NCI-H524 (cell line): ENCODE measurements at places on chromosomes 16 and 17.

- DNase-seq: no peak
Observed at GRCh38 chr16:88170528-88170991, 212.2 kb upstream of the ZNF469 start.

DNA sequence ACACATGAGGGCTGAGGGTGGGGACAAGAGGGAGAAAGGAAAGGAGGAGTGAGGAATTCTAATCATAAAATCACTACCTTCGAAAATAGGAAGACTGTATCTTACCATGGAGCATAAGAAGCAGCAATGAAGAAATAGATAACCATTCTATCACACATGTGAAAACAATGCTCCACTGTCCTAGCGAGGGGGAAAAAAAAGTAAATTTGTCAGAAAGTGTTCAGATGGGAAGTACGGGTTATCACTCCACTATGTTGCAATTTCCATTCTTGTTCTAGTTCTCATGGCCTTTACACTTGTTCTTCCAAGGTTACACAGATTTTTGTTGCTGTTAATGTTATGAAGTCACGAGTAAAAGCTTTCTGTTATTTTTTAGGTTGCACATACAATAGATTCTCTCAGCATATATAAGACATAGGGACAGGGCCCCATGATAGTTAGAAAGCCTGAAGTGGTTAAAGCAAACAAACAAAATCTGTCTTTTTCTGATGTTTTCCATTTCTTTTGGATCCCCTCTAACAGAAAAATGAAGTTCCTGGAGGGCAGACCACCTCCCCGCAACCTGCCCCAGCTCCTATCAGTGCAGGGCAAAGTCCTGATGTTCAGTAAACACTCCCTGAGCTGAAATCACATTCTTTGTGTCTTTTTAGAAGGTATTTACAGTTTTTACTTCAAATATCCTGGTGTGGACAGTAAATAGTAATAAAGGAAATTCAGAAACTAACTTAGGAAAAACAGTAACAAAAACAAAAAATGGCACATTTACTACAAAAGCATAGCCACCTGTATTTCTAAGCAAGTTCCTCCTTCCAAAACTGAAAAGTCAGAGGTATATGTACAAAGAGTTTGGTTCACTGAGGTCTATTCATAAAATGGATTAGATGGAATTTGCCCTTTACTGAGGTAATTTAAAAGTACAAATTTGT lies 13.7 kb downstream of the MMD start:
- no peak for DNase-seq

DNA sequence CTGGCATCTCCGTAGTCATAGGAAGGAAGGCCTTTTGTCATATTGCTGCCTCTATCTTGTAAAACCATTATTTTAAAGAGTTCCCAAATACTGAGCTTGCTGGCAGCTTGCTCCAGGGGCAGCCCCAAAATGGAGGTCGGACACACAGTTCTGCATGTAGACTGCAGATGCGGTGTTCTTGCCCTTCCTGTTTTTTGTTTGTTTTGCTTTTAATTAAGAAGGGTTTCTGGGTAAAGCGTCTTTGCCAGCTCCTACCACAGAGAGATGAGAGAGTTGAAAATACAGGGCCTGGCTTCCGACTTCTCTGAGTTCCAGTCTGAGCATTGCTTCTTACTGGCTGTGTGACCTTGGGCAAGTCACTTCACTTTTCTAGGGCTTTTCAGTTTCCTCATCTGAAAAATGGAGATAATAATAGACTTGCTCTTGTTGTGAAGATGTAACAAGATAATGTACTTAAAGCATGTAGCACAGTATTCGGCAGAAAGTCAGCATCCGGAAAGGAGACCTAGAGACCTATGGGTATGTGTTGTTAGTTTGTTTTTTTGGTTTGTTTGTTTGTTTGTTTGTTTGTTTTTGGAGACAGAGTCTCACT lies 67.8 kb upstream of the GSE1 start:
- no peak for DNase-seq

DNA sequence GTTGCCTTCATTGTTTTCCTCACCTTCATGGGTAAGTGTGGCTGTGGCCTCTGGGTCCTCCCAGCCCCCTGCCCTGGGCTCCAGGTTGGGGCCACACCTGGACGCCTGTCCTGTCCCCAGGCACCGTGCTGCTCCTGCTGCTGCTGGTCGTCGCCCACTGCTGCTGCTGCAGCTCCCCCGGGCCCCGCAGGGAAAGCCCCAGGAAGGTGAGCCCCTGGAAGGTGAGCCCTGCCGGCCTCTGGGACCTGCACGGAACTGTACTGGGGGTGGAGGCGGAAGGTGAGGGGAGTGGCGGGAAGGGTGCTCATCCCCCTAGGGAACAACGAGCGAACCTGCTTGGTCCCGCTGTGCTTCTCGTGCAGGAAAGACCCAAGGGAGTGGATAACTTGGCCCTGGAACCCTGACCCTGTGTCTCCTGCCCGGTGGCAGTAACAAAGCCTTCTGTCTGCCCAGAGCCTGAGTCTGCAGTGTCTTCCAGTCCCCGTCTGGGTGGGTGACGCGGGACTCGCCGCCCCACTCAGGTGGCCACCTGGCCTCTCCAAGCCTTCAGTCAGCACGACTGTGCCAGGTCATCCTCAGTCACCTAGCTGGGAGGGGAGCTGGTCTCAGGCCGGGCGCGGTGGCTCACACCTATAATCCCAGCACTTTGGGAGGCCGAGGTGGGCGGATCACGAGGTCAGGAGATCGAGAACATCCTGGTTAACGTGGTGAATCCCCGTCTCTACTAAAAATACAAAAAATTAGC lies 831 bp downstream of the SMIM22 start:
- DNase-seq: no peak

DNA sequence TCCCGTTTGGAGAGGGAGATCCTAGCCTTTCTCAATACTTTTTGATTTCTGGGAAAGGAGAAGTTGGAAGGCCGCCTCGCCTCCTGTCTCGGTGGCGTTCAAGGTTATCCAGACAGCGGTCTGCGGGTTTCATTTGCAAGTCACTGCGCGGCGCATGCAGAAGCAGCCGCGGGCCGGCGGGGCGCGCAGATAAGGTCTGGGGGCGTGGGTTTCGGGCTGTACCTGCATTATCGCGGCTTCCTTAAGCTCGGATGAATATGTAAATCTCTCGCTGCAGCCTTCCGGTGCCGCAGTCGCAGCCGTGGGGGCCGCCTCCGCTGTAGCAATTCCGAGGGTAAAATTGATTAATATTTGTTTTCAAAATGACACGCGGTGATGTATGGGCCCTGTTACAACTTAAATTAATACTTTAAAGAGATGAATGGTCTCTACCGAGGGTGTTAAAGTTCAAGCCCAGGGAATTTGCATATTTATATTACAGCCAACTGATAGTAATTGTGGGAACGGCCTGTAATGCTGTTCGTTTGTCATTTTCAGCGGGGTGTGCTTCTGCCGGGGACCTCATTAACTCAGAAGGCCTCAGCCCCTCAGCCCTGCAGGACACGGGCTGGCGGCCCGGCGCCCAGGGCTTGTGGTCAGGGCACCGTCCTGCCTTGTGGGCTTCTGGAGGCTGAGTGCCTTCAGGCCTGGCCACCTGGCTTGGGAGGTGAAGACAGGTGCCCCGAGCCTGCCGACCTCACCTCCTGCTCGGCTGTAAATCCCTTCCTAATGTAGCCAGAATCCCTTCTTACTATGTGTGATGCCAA lies 99.4 kb downstream of the CYLD start:
- peak; percentile 38 for DNase-seq

GRCh38 chr17:72735048-72735447 lies 357.4 kb downstream of the SLC39A11 start:
- DNase-seq: no peak

- DNase-seq: no peak
Observed at GRCh38 chr16:25034911-25035310, 19.7 kb upstream of the ARHGAP17 start.

GRCh38 chr16:88320947-88321634 lies 61.7 kb upstream of the ZNF469 start:
- DNase-seq: peak; percentile 34

DNA sequence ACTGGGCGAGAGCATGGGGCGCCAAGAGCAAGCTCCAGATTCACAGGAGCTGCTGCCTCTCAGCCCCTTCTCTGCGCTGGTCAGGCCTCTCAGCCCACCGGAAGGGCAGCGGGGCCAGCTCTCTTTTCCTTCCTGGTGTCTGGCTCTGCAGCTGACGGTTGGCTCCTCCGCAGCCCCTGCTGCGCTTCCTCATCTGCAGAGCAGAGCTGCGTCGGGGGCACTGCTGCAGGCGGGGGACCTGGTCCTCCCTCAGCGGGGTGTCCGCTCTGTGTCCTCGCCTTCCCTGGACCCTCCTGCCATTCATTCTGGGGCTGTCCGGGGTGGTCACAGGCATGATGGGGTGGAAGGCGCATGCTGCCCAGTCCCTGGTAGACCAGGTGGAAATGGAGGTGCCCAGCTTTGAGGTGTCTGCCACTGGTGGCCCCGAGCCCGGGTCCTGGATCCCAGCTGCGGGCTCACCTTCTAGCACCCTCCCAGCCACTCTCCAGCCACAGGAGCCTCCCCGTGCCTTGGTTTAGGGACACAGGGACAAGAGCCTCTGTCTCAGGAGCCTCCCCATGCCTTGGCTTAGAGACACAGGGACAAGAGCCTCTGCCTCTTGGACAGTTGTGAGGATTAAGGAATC lies 84.8 kb downstream of the IRF8 start:
- DNase-seq: no peak

- DNase-seq: no peak
Observed at GRCh38 chr17:60887614-60888028, 210.0 kb downstream of the BCAS3 start.

DNA sequence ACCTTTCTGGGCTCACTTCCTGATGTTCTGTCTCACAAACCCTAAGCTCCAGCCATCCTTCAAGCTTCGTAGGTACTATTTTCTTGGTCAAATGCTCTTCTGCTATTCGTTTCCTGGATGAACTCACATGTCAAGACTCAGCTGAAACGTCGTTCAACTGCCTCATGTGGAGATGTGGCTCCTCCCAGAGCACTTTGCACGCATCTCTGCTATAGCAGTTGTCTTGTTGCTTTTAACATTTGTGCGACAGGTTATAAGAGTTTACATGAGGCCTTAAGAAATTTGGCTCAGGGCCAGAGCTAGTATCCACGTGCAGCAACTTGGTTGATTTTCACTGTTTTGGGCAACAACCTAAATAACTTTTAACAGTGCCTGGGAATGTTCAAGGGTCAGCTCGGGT lies 2.8 kb upstream of the KRT40 start:
- no peak for DNase-seq

GRCh38 chr17:69086641-69087040 lies 25.9 kb upstream of the ABCA9 start:
- no peak for DNase-seq

DNA sequence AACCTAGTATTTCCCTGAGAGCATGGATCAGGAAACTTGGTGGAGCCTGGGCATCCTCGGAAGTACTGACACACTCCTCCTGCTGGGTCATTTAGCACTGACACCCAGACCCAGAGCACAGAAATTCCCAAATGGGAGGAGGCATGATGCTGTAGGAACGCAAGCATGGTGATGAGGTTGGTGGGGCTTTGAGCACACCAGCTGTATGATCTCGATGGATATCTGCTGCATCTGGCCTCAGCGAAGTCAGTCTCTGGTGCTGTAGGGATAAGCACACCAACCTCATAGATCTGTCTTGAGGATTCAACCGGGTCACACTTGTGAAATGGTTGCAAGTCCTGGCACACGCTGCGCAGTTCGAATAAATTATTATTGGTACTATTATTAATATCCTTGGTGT lies 52.5 kb downstream of the SHISA6 start:
- no peak for DNase-seq

DNA sequence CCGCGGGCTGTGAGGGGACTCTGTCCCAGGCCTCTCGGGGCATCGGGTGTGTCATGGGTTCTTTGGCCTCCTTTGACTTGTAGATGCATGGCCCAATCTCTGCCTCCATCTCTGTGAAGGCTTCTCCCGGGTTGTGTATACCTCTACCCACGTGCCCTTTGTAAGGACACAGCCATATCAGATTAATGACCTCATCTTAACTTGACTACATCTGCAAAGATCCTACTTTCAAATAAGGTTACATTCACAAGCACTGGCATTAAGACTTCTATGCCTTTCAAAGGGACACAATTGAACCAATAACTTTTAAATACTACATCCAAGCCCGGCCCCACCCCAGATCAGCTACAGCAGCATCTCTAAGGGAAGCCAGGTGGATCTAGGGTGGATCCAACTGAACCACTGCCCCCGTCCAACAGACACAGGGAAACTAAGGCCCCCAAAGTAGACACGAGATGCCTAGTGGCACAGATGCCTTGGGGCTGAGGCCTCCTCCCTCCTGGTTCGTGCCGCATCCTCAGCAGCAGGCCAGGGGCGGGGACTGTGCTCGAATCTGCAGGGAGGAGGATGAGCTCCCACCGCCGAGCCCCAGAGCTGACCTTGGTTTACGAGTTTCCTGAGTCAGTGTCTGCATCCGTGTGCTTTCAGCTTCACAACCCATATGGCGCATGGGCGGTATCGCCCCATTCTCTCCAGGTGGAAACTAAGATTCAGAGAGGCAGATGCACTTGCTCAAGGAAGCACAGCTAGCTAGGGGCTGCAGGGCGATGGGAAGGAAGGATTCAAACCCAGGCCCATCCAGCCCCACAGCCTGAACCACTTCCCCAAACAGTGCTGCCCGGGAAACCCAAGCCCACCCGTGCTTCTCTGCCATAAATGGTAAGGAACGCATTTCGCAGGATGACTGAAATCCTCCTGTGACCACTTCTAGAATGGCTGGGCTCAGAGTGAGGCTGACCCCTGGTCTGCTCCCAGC lies 353.3 kb downstream of the C16orf95 start:
- no peak for DNase-seq

DNA sequence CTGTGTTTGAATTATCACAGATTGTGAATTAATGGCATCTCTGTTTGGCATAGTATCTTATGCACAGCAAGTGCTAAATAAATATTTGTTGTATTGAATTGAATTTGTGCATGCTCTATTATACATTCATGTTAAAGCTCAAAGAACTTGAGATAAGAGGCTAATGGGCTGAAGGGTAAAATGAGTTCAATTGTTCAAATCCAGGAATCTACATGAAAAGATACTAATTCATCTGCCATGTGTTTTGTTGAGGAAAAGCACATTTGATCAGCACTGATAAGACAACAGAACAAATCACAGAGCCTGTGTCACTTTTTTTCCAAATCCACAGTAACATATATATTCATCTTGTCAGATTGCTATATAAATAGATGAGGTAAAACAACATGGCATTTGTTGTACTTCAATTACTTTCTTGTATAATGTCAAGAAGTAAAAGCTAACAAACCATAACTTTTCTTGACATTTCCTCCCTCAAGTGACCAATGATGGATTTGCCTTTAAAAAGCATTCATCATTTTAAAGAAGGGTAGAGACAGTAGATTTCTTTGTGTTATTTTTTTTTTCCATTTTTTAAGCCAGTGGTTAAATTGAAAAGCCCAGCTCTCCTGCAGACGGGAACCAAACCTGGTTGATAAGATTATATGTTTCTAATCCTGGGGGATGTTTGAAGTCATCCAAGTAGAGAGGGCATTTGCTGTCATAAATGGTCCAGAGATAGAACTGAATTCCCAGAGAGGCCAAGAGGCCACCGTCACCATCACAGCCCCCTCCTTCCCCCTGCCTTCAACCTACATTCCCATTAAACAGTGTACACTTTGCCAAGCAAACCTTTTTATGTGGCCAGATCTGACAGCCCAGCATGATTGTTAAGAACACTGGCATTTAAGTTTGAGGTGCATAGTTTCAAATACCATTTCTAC lies 123.0 kb downstream of the CHD9NB start:
- no peak for DNase-seq

GRCh38 chr17:78839762-78840529 lies 668 bp downstream of the USP36 start:
- peak; percentile 31 for DNase-seq

- no peak for DNase-seq
Observed at GRCh38 chr17:17645961-17646360, 35.3 kb upstream of the RAI1 start.
